DMS153 (cell line): ENCODE measurements at places on chromosomes 1 and 21.

DNA sequence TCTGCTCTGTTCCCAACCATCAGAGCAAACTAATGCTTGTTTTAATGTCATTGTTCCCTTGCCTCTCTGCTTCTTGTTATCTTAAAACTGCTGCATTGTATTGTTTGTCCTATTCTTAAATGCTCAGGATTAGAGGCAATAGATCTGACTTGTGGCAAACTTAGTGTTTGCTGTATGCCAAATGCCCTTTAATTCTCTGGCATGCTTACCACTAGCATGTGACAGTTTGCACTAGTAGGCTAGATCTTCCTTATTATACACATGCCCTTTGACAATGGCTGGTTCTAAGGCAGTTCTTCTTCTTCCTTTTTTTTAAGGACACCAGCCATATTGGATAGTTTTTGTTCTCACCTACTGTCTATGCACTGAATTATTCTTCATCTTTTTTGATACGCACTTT is 30.1 kb downstream of the PALMD start:
- no peak for DNase-seq

GRCh38 chr1:94778808-94779207 is 41.3 kb upstream of the SLC44A3 start:
- DNase-seq = no peak

GRCh38 chr1:36109041-36109679 is 15.9 kb downstream of the COL8A2 start:
- no peak for DNase-seq

DNA sequence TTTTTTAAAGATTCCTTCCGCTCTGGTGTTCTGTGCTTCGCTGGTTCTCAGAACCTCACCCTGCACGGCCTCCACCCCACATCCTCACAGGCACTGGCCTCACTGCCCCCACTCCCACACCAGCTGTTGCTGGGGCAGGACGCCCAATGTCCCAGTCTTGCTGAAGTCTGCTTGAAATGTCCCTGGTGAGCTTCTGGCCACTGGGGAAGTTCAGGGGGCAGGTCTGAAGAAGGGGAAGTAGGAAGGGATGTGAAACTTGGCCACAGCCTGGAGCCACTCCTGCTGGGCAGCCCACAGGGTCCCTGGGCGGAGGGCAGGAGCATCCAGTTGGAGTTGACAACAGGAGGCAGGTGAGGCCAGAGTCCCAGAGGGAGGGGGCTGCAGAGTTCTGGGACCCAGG is at the start of gene C1QA:
Gene C1QA, plus strand, starts transcription at position 276 of the 400 bp plus-strand sequence. CDS start 989 bp downstream, outside the sequence.
- no peak for DNase-seq

DNA sequence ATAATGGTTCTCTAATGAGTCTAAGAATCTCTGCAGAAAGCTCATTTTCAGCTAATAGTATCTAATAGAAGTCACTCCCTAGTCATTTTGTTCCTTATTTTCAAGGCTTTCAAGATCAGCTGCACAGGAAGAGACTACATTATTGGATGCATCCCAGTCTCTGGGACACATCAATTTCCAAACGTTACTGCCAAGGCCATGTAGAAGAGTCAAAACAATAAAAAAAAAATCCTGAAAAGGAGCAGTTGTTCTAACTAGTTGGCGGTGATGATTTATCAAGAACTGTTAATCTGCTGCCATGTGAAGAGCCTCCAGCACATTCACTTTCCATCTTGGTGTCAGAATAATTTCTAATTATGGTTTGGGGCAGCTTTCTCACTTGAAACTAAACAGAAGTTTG is 5.7 kb downstream of the DDAH1 start:
- no peak for DNase-seq

- no peak for DNase-seq
Measured at GRCh38 chr1:164922585-164922984, 363.6 kb downstream of the PBX1 start.

- peak; percentile 3 for DNase-seq
Measured at GRCh38 chr21:44836666-44837471, 19.0 kb upstream of the SUMO3 start.

DNA sequence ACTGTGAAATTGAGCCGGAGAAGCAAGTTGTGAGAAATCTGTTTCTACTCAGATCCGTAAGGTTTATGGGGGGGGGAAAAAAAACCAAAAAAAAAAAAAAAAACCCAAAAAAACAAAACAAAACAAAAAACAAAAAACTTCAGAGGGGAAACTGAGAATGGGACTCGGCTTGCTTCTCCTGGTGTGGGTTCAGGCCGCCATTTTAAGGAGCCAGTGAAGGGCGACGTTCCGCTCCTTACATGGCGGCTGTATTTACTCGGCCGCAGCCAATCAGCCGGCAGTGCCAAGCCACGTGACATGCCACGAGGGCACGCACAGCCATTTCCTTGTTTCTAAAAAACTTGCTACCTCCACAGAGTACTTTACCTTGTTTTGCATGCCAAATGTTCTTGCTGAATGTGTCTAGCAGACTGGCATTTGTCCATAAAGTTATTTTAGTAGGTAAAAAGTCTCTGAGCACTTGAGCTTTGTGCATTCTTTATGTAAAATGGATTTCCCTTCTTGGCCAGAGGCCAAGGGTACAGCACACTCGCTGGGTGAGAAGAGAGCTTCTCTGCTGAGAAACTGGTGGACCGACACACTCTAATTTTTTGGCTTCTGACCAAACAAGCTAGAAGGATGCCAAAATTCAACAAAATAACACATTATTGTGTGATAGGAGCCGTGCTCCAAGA is 101.8 kb downstream of the NFIA start:
- DNase-seq = peak; percentile 79

DNA sequence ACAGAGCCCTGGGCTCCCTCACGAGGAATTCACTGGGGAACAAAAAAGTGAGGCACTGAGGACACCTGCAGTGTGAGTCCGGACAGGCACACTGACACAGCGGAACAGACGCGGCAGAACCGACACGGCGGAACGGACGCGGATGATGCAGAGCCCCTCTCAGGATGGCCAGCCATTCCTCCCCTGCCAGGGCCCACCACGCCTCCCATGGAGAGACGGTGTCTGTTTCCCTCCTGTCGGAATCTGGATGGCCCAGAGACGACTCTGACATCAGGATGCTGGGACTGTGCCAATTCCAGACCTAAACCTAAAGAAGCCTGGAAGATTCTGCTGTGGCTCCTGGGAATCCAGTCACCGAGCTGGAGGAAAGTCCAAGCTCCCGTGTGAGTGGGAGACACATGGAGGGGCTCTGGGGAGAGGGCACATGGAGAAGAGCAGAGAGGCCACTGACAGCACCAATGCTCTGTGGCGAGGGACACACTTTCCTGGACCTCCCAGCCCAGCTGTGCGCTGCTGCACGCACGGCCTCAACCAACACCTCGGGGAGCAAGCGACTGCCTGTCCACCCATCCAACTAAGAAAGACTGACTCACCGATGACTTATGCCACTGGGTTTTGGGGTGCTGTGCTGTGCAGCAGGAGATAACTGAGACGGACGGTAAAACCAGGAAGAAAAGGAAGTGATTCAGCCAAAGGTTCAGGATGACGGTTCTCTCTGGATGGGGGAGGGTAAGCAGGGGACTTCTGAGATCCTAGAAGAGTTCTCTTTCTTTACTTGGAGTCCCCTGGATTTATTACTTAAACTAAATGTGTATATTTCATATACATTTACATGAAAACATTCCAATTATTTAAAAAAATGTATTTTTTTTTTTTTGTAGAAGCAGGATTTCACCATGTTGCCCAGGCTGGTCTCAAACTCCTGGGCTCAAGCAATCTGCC is 23.3 kb downstream of the ZBTB17 start:
- no peak for DNase-seq

DNA sequence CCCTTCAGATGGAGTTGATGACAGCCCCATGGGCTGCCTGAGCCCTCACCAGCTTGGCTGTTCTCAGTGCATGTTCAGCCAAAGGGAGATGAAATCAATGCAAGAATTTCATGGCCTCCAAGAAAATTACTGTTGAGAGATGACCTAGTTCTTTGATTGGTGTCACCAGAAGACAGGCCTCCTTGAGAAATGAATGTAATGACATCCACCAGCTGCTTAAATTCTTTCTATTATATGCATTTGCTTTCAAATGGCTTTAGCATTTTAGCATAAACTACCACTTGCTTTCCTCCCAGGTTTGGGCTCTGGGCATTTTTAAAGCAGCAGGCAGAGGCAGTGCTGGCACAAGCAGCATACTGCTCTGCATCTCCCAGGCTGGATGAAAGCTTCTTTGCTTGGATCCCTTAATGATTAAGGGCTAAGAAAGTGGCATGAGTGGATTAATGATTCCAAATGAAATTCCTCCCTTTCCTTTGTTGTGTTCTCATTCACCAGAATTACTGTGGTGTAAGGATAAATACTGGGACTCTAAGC is 278.4 kb downstream of the ZNF326 start:
- no peak for DNase-seq

DNA sequence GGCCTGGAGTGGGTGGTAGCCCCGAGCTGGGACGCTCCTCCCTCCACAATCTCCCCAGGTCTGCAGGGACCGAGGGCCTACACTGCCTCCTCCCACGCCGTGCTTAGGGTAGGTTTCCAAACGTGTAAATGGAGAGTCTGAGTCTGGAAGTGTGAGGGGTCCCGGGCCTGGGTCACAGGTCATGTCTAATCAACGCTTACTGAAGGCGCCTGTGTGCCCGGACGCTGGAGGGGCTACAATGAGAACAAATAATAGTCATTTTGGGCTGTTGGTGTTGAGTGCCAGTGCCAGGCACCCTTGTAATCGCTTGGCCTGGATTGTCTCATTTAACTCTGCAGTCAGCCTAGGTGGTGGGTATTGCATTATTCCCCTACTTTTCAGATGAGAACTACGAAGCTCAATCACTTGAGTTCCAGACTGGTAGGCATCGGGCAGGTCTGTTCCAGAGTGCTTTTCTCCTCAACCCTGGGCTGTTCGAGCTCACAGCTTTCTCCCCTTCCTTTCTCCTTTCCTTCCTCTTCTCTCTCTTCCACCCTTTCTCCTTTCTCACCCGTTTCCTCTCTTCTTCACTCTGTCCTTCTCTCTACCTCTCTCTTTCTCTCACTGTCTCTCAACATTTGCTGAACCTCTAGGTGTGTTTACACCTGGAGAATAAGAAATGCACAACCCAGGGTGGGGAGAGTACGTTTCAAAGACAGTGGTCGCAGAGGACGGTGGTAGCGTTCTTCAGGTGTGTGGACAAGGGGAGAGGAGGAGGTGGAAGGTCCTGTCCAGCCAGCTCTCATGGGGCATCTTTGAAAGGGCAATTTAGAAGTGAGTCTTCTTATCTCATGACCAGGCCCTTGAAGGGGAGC is 883 bp downstream of the SLC66A1 start:
- no peak for DNase-seq

DNA sequence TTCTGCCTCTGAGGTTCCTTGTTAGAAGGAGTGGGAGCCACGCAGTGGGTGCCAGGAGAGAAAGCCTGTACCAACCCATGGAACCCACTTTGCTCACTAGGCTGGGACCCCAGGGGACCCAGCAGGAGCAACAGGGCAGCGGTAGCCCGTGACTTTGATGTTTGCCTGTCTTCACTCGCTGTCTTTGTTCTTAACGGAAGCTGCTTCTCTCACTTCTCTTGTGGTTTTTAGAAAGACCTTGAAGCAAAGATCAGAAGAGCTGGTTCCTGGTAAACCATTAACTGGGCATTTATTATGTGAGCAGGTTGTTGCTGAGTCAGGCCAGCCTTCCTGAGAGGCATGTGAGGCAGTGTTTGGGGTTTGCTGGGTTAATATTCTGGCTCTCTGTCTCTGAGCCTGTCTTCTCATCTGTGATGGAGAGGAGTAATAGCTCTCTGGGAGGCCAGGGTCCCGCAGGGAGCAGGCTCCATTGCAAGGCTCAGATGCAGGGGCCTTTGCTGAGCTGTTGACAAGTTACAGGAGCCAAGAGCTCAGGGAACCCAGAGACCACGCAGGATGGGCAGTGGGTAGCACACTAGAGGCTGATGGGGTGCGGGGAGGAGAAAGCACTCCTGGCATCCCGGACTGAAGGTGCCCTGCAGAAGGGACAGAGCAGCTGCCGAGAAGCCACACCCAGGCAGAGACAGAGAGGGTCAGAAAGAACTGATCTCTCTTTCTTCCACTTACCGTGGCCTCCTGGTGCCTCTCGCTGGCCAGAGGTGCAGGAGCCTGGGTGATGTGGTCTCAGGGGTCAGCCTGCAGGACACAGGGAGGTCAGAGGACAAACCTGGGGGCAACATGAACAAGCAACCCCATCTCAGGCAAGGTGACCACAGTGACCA is 367.5 kb upstream of the C1orf174 start:
- no peak for DNase-seq

DNA sequence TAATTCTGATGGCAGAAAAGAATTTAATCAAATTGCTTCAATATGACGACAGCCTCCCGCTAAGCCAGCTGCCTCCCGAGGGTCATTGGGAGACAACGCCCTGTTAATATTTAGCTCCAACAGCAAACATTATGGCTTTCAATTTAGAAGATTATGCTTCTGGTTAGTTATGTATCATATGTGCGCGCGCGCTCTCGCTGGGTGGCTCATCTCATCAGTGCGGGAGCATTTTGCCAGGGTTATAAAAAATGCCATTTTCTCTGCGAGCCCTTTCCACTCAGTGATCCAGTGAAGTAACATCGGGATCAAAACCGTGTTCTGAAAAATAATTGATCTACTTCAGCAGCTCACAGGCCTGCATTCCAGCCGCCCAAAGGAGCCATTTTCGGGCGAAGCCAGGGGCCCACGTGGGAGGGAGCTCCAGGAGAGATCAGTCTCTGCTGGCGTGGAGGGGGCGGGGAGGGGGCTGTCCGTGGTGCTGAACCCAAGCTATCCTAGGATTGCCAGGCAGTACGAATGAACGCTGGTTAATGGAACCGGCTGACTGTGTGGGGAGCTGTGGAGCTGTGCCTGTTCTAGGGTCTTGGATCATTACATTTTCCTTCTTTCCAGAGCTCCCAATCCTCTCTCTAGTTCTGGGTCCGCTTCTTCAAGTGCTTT is 219.1 kb upstream of the ZC3H12A start:
- DNase-seq = no peak

GRCh38 chr1:35080171-35080854 is 1.1 kb downstream of the ZMYM1 start:
- DNase-seq = no peak

DNA sequence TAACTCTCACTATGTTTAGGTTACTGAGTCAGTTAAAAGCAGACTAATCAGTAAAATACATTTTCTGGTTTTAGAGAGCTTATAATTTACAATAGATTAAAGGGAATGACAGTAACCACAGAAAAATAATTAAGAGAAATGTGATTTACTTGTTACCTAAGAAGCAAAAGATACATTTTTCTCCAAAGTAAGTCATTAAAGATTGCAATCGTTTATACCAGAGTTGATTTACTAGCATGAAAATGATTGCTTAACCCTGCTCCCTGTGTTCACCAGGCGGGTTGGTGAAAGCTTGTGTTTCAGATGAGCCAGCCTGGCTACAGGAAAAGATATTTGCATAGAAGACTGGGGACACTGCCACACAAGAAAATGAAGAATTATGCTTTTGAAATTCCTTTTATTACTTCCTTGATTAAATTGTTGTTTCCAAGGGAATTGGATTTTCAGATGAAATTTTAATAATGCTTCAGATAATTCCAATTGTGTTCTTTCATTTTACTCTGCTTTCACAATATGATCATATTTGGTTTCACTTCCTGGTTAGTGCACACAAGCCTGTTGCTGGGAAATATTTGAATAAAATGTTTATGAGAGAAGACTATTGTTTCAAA is 27.9 kb downstream of the LRRC8B start:
- DNase-seq = peak; percentile 82

GRCh38 chr1:244450597-244451538 is 841 bp downstream of the ADSS2 start:
- DNase-seq = no peak
